ENCODE measurements at places on chromosomes 7 and 10.

GRCh38 chr10:59585046-59585700 lies 124.5 kb downstream of the SLC16A9 start:
- DNase-seq: no peak

DNA sequence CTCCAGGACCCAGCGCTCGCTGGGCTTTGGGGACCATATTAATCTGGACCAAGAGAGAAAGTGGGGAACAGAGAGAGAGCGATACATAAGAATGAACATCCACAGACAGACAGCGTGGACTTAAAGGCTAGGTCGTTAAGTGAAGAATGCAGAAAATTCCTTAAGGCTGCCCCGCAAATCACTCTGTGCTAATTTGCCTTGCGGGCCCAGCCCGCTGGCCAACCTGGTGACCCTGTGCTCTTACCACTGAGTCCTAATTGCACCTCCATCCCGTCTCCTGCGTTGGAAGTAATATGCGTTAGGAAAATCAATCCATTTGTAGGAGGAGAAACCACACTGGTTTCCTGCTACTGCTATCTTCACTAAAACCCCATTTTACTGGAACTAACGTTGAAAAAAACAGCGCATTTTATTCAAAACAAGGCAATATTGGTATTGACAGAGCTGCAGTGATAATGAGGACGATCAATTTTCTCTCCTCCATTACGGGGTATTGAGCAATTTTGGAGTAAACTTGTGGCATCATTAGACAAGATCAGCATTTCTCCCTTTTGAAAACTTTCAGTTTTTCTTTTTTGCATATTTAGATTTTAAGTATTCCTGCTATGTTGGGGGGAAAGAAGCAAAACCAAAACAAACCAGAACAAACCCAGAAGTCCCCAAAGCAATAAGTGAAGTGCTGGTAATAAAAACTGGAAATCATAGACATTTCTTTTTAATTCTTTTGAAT lies 85.2 kb downstream of the WDFY4 start:
- DNase-seq: no peak

DNA sequence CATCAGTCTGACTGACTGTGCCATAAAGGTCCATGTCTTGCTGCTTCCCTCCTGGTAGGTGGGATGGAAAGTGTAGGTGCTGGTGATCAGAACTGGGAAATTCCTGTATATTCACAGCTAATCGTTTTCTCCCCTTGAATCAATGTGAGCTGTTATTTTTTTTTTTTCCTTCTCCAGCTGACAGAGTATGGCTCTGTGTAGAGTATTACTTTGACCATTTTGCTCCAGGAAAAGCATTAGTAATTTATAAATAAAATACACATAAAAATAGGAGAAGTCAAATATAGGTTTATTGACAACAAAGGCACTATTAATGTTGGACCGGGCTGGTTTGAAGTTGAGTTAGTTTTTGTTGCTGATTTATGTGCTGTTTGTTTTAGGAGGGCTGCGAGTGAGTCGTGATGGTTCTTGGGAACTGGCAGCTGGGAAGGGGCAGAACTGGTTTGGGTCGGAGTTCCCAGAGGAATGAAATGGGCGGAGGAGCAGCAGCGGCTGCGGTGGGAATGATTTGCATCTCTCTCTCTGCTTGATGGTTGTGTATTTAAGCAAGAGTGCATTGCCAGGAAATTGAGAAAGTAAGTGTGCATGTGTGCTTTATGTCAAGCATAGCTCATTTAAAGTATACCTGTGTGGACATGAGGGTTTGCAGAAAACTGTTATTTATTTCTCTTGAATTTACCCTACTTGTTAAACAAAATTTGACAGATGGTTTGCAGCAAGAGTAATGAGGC lies 80.9 kb downstream of the LRMDA start:
- no peak for DNase-seq

DNA sequence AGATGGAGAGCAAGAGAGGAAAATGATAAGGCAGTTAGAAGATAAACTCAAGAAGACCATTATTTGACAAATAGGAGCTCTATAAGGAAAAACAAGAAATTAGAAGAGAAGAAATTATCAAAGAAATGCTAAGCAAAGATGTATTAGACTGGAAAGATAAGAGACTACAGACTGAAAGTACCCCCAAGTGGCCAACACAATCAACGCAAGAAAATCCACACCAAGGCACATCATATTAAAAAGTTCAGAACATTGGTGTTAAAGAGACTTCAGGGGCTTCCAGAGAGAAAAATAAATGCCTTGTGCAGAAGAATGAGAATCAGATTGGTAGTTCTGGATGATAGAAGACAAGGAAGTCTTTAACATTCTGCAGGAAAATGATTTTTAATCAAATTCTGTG lies 46.0 kb downstream of the SH2D4B start:
- no peak for DNase-seq

- DNase-seq: no peak
Observed at GRCh38 chr7:134212576-134213546, 85.7 kb downstream of the LRGUK start.

- DNase-seq: no peak
Observed at GRCh38 chr10:77062381-77062780, 575.2 kb downstream of the KCNMA1 start.

- DNase-seq: no peak
Observed at GRCh38 chr7:129889133-129889844, 63.5 kb downstream of the UBE2H start.

GRCh38 chr10:35341521-35341920 lies 5.2 kb downstream of the CCNY start:
- DNase-seq: no peak

DNA sequence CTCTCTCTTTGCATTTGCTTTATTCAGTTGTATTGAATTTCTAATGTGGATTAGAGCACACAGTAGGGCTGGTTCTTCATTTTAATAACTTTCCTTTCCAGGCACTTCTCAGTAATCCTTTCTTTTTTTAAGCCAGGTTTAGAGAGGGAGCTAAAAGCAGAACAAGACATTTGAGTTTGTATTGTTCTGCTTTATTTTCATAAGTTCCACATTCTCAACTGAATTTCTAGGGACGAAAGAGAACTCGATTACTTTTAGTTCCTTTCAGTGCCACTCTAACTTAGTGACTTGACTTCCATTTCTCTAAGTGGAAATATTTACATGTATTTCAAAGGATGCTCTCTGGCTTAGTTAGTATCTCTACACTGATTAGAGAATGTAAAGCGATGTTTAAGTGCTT lies 145.6 kb downstream of the EXOC4 start:
- DNase-seq: no peak

- no peak for DNase-seq
Observed at GRCh38 chr7:117395743-117396142, 31.6 kb downstream of the ASZ1 start.

DNA sequence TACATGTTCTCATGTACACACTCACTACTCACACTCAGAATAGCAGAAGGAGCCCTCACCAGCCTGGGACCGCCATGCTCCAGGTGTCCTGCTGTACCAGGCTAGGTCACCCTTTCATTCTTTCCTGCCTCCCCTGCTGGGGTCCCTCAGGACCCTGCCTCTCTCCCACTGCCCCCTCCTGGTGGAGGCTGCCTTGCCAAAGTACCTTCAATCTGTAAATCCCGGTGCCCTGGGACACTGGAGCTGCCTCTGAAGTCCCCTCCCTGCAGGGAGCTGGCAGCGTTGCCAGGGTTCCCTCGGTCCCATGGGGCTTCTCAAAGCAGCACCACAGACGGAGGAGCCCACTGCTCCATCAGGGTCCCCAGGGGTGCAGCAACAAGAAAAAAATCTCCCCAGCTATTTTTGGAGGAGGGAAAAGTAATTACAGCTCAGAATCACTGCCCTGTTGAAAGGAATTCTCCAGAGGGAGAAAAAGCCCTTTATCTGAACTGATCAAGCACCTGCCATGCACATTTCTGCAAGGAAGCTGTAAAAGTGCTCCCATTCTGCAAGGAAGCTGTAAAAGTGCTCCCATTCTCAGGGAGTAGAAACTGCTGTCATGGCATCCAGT lies 259.9 kb downstream of the PTPRN2 start:
- DNase-seq: no peak

GRCh38 chr10:92031580-92031979 lies 108.0 kb downstream of the BTAF1 start:
- no peak for DNase-seq

- no peak for DNase-seq
Observed at GRCh38 chr7:140297192-140297591, 101.1 kb downstream of the SLC37A3 start.

DNA sequence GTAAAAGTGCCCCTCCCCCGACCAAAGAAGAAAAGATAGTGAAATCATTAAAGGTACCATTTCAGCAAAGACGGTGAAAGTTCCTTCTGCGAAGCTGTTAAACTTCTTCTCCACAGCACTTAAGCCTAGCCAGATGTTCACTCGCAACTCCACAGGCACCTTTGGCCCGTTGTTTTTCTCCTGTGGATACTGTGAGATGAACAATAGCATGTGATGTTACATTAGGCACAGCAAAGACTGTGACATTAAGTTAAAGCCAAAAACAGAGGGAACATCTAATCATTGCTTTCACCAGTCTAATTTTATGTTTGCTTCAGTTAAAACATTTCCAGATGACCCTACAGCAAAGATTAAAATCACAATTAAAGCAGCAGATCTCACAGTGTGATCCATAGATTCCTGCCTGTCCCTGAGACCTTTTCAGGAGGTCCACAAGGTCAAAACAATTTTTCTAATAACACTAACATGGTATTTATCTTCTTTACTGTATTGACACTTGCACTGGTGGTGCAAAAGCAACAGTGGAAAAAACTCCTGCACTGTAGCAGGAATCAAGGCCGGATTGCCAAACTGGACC lies 112.5 kb downstream of the MYOF start:
- no peak for DNase-seq

DNA sequence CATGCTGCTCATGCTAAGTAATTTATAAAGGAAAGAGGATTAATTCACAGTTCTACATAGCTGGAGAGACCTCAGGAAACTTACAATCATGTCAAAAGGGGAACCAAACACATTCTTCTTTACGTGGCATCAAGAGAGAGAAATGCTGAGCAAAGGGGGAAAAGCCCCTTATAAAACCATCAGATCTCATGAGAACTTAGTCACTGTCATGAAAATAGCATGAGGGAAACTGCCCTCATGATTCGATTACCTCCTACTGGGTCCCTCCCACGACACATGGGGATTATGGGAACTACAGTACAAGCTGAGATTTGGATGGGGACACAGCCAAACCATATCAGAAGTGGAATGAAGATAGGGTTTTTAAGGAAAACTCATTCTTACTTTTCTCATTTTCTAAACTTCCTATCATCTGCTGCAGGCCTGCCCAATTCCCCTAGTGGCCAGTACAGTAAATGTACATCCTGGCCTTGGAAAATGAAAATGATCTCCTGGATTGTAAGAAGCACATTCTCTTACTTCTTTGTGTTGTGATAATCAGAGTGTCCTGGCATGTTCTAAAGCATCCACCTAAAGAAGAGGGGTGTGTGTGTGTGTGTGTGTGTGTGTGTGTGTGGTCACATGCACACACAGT lies 421.5 kb downstream of the LRMDA start:
- peak; percentile 21 for DNase-seq

- DNase-seq: no peak
Observed at GRCh38 chr10:5869156-5869555, 20.5 kb downstream of the ANKRD16 start.

GRCh38 chr7:37493123-37493522 lies 44.5 kb upstream of the ELMO1 start:
- no peak for DNase-seq

GRCh38 chr7:142632271-142633134 lies 116.8 kb upstream of the PRSS1 start:
- DNase-seq: peak; percentile 87

DNA sequence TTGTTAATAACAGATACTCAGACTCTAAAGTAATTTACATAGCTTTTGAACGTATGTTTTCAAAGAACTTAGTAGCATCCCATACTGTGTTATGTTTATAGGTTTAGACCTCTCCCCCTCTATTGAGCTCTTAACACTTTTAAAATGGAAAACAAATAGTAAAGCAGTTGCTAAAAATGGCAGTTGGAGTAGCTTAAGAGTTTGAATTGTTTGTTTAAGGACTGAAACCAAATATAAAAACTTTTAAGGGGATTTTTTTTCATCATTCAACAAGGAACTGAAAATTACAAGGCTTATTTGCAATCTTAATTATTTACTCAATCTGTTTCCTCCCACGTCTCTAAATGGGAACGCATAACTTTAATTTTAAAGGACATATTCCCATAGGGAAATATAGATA lies 1.6 kb upstream of the SPAG6 start:
- DNase-seq: no peak

DNA sequence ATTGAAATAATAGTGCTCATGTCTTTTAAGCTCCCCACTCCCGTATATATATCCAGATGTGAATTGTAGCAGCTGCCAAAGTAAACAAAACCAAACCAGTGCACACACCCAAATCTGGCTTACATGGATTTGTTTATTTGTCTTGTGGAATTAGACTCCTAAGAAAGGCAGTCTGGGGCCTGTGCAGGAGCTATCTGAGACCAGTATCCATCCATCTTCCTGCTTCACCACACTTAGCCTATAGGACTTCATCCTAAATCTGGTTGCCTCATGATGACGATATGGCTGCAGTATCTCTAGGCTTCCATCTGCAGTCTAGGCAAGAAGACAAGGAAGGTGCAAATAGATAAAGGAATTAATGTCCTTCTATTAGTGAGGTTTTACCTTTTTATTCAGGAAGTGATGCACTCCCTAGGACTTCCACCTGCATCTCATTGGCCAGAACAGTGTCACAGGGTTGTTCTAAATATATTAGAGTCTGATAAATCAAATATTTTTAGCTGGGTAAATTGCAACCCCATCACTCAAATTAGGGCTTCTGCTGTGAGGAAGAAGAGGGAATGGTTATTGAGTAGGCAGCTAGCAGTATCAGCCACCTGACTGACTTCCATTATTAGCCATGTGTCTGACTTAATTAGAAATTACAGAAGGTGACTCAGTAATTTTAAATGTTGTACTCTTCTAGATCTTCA lies 6.0 kb downstream of the WIPF3 start:
- DNase-seq: no peak

GRCh38 chr7:47357361-47357760 lies 224.6 kb downstream of the TNS3 start:
- no peak for DNase-seq

GRCh38 chr10:34585422-34586112 lies 229.5 kb downstream of the PARD3 start:
- no peak for DNase-seq

GRCh38 chr7:68700414-68700813 lies 897.9 kb upstream of the AUTS2 start:
- no peak for DNase-seq

- DNase-seq: peak; percentile 57
Observed at GRCh38 chr10:102408728-102409603, 9.6 kb downstream of the PSD start.

DNA sequence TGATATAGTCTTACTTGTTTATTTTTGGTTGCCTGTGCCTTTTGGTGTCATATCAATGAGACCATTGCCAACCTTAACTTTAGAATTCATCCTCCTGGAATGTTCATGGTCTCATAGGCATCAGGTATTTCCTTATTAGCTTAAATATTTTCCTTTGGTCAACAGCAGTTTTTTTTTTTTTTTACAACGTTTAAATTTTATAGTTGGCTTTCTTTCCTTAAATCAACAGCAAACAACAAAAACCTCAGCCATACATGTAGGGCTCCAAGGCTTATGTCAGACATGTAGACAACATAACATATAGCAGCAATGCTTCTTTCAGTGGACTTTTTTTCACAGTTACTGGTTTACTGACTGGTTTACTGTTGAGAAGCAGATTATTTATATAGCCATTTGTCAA lies 22.7 kb downstream of the ENTPD7 start:
- no peak for DNase-seq

All from AG20443 (cell line).